ENCODE measurements at places on chromosomes 2 and 18. TPM values are rescaled to one million over a fixed set of nuclear protein-coding genes. Genes with fewer than 3 reads are reported as not detected.

The PIKFYVE gene
- total RNA-seq = 23.7 TPM

- DNase-seq = peak; percentile 77
Observed at GRCh38 chr18:13446610-13447461, 228.3 kb downstream of the LDLRAD4 start.

The ZFP36L2 gene
- total RNA-seq = 79.8 TPM

The RGPD3 gene
- 0.31 TPM for total RNA-seq

DNA sequence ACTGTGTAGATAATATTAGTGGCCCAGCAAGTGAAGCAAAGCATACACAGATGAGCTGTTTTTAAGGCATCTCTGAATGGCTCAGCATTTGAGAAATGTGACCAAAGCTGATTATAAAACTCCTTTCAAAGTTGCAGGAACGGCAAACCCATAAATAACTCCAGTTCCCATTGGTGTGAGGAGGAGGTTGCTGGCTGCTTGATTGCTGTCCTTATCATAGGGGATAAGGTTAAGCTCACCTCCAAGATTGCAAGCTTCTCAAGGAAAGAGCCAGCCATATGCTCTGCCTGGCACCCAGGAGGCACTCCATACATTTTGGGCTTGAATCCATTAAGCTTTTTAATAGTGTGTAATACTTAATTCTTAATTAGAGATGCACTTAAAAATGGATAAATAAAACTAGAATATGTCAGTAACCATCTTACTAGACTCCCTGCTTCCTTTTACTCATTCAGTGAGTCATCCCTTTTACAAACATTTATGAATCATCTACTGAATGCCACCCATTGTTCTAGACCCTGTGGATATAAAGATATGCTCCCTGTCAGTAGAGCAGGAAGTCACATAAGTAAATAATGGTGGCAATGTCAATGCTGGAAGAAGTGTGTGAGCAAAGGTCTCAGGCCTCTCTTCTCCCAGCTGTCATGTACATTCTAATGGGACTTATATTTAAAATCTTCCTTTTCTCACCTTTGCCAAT, 99.3 kb downstream of the SPATS2L start:
- no peak for DNase-seq

GRCh38 chr2:141911485-141912066, 219.2 kb downstream of the LRP1B start:
- DNase-seq = no peak

The SKA1 gene
- 44.2 TPM for total RNA-seq

DNA sequence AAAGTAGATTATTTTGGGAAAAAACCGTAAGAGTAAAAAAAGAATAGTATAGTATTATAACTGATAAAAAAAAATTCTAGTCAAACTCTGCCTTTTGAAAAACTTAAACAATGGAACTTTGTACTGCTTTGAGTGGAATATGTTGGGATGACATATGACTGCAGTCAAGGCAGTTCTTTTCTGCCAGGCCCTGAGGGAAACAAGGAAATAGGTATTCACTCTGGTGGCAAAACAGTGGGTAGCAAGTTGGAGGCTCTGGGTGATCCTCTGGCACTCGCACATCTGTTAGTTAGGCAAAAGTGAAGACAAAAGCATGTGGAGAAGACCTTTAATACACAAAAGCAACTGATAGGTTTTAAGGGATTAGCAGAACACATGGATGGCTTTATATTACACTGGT, 102.2 kb downstream of the ARHGEF33 start:
- no peak for DNase-seq

The TCF23 gene
- total RNA-seq = not detected

The MAL gene
- total RNA-seq = 63.6 TPM

The AGXT gene
- total RNA-seq = not detected

DNA sequence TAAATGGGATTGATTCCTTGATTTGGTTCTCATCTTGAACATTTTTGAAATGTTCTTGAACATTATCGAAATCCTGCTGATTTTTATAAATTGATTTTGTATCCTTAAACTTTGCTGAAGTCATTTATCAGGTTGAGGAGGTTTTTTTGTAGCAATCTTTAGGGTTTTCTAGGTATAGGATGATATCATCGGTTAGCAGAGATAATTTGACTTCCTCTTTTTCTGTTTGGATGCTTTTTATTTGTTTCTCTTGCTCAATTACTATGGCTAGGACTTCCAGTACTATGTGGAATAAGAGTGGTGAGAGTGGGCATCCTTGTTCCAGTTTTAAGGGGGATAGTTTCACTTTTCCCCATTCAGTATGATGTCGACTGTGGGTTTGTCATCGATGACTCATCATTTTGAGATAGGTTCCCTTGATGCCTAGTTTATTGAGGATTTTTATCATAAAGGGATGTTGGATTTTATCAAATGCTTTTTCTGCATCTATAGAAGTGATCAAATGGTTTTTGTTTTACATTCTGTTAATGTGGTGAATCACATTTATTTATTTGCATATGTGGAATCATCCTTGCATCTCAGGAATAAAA, 201.5 kb upstream of the ZSWIM2 start:
- DNase-seq = no peak

- DNase-seq = no peak
Observed at GRCh38 chr18:48637081-48637990, 98.5 kb downstream of the CTIF start.

- DNase-seq = peak; percentile 38
Observed at GRCh38 chr18:50218432-50219197, 23.7 kb upstream of the MYO5B start.

GRCh38 chr2:88036606-88037005, 19.0 kb downstream of the KRCC1 start:
- no peak for DNase-seq

DNA sequence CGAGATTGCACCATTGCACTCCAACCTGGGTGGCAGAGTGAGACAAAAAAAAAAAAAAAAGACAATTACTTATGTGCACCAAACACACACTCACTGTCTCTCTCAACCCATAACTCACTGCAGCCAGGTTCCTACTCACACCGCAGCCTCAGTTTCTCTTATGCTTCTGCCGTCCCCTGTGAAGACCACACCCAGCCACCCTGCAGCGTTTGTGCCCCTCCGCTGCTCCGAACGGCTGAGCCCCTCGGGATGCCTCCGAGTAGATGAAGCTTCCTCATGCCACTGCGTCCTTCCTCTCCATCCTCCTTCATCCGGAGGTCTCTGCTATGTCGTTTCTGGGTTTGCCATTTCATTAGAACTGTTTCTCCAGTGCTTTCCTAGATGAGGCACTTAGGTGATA, 160.1 kb downstream of the TWIST2 start:
- DNase-seq = no peak

GRCh38 chr2:199833525-199833924, 17.5 kb downstream of the FTCDNL1 start:
- no peak for DNase-seq

GRCh38 chr2:13522917-13523821, 806.4 kb downstream of the TRIB2 start:
- DNase-seq = no peak

- no peak for DNase-seq
Observed at GRCh38 chr2:42929546-42930024, 137.2 kb upstream of the HAAO start.

DNA sequence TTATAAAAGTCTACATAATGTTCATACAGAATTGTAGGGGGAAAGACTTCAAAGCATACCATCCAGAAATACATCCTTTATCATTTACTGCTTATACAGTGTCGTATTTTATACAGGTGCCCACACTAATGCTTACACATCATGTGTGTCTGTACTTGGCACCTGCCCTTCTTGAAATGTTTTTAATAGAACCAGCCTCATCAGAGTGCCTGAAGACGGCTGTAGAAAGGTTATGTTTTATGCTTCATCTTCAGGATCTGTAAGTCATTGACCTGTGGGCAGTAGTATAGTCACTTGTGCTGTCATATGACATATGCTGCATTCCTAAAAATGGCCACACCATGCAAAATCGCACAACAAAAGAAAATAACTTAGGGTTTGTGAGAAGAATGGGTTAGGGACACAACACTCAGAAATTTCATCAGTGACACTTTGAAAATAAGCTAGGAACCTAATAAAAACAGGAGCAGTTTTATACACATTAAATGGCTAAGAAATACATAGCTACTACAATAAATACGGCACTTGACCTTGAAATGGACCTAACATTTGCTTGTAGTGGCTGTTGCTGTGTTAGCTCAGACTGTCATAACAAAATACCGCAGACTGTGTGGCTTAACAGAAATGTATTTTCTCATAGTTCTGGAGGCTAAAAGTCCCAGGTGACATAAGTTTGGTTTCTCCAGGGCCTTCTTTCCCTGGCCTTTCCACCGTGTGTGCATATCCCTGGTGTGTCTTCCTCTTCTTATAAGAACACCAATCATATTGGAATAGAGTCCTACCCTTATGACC, 112.6 kb downstream of the CERS6 start:
- DNase-seq = no peak

The C1QL2 gene
- not detected for total RNA-seq

The CDH2 gene
- total RNA-seq = not detected

DNA sequence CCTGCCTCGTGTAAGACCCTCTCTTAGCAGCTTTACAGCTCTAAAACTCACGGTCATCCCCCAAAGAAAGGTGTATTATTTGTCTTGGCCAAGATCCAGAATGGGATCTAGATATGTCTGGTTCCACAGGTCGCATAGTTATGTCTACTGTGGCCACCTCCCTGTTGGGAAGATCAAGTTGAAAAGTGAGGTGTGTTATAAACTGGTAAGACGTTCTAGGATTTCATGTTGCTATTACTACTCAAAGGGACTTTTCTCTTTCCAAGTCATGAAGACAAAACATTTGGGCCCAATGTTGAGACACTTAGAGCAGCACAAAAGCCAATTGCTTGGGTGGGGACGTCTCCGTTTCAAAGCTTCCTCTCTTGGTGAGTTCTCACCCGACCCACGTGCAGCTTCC, 766.0 kb downstream of the RNF144A start:
- DNase-seq = no peak

GRCh38 chr2:144515696-144516410, 4.1 kb downstream of the ZEB2 start:
- DNase-seq = peak; percentile 48

GRCh38 chr2:120552800-120553481, 182.7 kb upstream of the GLI2 start:
- DNase-seq = peak; percentile 57

DNA sequence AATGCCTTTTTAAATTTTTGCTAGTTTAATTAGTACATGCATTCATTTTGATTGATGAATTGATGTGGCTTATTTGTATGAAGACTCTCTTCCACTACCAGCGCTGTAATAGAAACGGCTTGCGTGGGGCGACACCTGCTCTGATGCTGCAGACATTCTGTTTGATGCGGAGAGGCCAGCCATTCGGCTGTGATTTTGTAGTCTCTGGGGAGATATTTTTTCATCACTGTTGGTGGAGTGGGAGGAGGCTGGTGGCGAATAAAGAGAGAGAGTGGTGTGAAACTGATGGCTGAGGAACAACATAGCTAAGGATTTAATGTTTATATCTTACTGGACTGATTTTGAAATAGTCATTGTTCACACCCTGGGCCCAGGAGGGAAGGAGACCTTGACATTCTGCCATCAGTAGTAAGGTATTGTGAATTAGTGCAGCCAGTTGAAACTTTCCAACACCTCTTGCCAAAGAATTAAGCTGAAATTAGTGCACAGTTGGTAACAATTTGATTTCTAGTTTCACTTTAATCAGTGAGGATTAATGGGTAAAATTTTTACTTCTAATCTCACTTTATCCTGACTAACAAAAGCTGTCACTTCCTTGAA, 224.1 kb downstream of the MTX2 start:
- no peak for DNase-seq

The CHST9 gene
- total RNA-seq = not detected

DNA sequence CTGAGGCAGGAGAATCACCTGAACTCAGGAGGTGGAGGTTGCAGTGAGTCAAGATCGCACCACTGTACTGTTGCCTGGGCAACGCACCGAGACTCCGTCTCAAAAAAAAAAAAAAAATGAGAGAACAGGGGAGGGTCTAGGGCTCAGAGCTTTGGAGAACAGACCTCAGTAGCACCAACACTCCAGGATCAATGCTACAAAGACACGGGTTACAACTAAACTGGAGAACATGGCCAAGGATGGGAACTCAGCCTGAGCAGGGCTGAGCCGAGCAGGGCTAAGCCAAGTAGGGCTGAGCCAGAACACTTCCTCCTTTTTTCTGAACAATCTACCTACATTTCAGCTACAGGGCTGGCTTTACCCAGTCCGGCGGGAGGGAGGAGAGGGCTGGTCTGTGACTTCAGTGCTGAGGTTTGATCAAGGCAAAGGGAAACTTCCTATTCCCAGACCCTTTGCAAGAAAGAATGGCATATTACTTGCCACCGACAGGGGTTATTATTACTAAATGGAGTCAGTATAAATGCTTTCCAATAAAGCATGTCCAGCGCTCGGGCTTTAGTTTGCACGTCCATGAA, 2.9 kb upstream of the CASP8 start:
- peak; percentile 64 for DNase-seq

- DNase-seq = no peak
Observed at GRCh38 chr2:234695981-234696380, 199.1 kb upstream of the ARL4C start.
